Skin of body (tissue), 3 donors: ENCODE measurements at places on chromosomes 12 and 14. TPM values are rescaled to one million over a fixed set of nuclear protein-coding genes. Genes with fewer than 3 reads are reported as not detected.

- DNase-seq, result no peak
Measured at GRCh38 chr14:65832431-65833266, 420.1 kb downstream of the FUT8 start.

- DNase-seq, result peak; percentile 43
Measured at GRCh38 chr14:76088771-76089571, 62.8 kb upstream of the GPATCH2L start.

DNA sequence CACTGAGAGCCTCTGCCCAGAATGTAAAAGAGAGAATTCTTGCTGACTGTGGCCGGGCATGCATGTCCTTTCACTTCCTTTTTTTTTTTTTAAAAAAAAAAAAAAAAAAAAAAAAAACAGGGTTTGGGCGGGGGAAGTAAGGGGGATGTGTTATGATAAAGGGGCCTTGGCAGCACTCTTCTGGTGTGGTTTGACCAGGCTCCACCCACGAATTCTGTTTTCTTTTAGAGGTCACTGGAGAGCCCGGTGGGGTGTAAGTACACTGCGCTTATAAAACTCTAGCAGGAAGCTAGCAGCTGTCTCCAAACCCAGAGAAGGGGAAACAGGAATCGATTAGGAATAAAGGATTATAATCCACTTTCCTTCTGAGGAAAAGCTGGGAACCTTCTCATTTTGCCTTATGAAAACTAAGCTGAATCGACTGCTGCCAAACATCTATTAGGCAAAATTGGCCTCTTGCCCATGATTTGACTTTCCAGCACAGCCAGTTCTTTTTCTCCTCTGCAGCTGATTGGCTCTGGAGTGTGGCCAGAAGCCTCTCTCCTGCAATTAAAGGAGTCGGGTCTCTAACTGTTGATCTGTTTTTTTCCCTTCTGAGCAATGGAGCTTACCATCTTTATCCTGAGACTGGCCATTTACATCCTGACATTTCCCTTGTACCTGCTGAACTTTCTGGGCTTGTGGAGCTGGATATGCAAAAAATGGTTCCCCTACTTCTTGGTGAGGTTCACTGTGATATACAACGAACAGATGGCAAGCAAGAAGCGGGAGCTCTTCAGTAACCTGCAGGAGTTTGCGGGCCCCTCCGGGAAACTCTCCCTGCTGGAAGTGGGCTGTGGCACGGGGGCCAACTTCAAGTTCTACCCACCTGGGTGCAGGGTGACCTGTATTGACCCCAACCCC is 27.7 kb upstream of the HIGD1C start:
- peak; percentile 91 for DNase-seq

DNA sequence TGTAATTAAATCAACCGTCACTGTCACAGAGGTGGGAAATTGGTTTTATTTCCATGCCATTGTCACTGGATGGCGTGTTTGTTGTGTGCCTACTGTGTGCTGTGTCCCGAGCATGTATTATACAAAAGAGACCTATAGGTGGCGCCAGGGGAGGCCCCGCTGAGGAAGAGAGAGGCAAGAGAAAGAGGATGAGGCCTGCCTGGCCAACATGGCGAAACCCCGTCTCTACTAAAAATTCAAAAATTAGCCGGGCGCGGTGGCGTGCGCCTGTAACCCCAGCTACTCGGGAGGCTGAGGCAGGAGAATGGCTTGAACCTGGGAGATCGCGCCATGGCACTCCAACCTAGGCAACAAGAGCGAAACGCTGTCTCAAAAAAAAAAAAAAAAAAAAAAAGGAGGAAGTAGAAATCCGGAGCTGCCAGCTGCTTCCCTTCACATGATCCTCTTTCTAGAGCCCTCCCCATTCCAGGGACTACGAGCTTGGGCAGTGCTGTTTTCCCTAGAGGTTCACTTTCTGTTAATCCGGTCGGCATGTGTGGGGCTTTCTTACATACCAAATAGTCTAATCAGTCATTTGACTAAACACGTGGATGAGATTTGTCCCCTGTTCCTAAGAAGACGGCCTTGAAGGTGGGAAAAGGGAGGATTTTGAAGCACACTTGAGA is 6.4 kb upstream of the CCDC175 start:
- no peak for DNase-seq

The LMBR1L gene
- total RNA-seq, result 39.7 TPM

The KERA gene
- total RNA-seq, result 4.8 TPM

The CEBPE gene
- total RNA-seq, result 1.5 TPM
